ENCODE measurements at places on chromosomes 11 and 22.

DNA sequence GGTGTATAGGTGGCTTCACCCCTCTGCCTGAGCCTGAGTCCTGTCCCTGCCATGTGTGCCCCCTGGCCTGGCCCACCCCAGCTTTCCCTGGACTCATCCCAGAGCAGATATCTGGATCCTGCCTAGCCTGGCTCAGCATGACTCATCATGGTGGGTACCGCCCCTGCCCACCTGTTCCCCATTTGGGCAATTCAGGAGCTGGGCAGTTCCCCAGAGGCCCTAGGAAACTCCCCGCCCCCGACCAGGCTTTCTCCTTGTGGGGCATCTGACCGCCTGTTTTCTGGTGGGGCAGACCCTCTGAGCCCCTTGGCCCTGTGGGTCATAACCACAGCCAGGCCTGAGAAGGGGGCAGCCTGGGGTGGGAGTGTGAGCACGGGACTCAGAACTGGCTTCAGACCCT is 4.4 kb downstream of the TSPO start:
- DNase-seq = no peak

- DNase-seq = no peak
Measured at GRCh38 chr11:7571640-7572000, 57.8 kb downstream of the PPFIBP2 start.

- no peak for DNase-seq
Measured at GRCh38 chr22:40094485-40094884, 83.2 kb upstream of the TNRC6B start.

GRCh38 chr11:47889714-47890441 is 41.7 kb upstream of the NUP160 start:
- DNase-seq = no peak

DNA sequence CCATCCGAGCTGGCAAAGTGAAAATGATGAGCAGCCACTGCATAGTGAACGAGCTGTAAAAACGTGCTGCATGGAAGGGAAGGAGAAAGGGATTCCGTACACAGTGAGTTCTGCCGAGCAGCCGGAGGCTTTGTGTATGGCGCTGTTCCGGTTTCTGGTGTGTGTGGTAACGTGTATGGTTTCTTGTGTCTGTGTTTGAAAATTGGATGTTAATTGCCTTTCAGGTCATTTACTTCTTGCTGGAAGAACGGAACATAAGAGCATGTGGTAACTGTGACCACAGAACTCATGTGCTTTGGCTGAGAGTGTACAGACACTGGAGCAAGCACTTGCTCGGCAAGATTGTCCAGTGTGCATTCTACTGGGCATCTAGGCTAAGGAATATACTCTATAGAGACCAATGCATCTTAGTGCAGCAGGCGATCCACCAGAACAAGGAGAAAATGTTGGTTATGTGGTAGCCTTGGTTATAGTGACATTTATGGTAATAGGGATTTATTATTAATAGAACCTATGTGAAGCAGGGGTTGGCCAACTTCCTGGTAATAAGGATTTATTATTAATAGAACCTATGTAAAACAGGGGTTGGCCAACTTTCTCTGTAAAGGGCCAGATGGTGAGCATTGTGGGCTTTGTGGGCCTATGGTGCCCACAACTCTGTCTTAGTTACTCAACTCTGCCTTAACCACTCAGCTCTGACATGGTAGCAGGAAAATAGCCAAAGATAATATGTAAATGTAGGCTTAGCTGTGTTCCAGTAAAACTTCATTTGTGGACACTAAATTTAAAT is 49.2 kb downstream of the GRAMD1B start:
- no peak for DNase-seq

All from activated T-cell treated with anti-CD3 and anti-CD28 coated beads for 24 hours (primary cell).